ENCODE measurements at places on chromosomes 6 and 20.

DNA sequence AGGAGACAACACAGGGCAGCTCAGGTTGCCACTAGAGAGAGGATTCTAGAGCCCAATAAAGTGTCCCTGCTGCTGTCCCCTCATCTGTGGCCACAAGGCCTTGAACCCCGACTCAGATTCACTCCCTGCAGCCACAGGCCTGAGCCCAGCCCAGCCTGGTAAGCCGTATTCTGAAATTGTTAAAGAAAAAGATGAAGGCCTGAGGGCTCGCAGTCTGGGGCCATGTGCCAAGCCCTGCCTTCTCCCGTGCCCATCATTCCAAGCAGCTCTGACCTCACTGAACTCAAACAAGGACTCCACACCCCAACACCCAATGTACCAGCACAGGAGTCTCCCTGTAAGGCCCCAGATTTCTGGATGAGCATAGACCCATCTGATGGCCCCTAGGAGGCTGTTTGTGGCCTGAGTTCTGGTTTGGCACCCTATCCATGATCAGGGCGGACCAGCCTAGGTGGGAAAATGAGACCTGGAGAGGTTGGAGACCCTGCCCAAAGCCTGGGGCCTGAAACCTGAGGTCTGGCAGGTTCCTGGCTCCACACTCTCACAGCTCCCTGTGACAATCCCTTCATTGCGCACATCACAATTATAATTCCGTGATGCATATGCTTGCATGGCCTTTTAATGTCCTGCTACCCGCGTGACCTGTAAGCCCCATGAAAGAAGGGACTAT lies 62.0 kb upstream of the TOP1 start:
- DNase-seq, result no peak

DNA sequence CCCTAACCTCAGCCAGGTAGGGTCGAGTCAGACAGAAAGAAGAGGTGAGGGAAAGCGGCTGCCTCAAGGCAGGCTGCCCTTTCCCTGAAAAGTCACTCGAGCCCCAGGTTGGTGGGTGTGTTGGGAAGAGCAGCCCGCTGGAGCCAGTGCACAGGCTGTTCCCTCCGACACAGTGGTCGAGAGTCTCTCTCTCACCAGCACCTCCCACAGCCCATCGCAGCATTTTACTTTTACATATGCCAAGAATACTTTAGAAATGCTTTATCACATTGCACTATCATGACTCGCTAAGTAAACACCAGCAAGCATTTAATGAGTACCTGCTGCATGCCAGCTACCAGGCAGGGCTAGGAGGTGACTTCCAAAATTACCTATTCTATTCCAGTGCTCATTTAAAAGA lies 1.7 kb downstream of the PRPH2 start:
- no peak for DNase-seq

DNA sequence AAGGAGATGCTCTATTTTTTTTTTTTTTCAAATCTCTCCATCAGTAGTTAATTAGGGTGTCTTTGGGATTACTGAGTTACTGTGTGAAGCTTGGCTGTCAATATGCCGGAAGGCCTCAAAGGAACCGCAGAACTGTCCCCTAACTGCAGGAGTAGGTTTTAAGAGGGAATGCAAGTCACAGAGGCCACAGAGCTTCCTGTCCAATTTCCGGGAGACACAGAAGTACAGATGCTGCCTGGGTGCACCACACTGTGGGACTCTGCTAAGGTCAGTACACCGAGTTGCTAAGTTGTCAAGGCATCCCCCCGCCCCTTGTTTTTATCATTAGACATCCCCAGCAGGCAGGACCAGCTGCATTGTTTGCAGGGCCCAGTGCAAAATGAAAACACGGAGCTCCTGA lies 120.2 kb upstream of the RAB32 start:
- no peak for DNase-seq

DNA sequence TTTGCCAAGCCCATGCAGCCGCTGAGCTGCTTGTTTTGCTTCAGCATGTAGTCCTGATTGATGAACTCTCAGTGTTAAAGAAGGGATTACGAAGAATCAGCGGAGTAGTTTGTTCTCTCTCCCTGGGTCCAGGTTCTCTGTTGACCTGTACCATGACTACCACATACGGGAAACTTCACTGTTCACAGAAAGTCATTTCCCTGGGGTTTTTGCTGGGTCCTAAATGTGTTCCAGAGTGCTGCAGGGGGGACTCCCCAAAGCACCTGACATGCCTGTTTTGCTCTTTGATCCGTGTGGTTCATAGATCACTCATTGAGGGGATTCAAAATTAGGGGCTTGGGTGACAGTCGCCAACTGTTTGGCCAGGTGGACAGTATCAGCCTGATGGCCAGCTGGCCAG lies 5.5 kb downstream of the LSM14B start:
- DNase-seq, result no peak

- peak; percentile 56 for DNase-seq
These were observed 23.4 kb downstream of the FAM217A start for GRCh38 chr6:4055420-4056041.

DNA sequence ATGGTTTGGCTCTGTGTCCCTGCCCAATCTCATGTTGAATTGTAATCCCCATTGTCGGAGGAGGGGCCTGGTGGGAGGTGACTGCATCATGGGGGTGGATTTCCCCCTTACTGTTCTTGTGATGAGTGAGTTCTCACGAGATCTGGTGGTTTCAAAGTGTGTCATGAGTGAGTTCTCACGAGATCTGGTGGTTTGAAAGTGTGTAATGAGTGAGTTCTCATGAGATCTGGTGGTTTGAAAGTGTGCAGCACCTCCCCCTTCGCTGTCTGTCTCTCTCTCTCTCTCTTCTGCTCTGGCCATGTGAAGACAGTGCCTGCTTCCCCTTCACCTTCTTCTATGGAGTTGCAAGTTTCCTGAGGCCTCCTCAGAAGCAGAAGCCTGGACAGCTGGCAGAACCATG lies 87.6 kb downstream of the MYLK4 start:
- no peak for DNase-seq

GRCh38 chr6:10266462-10266861 lies 148.4 kb downstream of the TFAP2A start:
- DNase-seq, result no peak

DNA sequence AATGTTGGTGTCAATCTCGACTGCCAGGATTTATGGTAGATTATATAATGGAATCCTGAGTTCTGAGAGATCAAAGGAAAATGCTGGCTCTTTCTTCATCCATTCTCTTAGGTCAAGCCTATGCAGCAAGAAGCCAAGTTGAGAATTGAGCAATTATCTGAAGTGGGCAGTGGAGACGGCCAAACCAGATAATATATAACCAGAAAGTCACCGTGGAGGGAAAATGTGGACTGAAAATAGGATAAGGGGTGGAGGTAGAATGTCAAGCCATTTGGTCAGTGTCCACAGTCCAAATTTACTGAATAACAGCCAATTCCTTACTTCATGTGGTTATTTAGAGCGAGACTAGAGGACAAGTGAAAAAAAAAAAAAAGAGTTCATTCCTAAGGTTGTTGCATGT lies 107.8 kb upstream of the ESR1 start:
- DNase-seq, result no peak

GRCh38 chr20:19654921-19655320 lies 103.1 kb upstream of the RIN2 start:
- no peak for DNase-seq

DNA sequence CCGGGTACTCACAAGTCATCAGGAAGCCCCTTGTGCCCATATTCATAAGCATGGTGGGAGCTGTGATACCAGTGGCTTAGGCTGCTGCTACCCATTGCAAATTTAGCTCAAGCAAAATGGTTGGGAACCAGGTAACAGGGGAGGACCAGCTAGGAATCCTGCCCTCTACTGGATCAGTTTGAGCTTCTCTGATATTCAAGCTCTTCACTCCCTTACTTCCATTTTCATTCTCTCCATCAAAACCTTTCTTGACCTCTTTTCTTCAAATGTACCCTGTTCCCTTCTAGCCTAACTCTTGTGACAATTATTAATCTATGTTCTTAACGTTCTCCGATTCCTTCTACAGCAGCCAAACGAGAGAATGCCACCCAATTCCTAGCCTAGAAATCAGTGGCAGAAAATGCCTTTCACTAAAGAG lies 9.7 kb downstream of the NOL7 start:
- no peak for DNase-seq

DNA sequence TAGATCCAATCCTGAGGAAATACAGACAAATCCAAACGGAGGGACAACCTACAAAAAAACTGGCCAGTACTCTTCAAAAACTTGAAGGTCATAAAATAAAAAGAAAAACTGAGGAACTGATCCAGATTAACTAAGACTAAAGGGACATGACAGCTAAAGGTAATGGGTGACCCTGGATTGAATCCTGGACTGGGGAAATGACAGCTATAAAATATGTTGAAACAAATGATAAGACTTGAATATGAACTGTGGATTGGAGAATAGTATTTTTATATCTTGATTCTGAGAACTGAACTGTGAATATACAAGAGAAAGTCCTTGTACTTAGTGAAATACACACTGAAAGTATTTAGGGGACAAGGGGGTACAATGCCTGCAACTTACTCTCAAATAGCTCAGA lies 96.9 kb upstream of the EMILIN3 start:
- no peak for DNase-seq

DNA sequence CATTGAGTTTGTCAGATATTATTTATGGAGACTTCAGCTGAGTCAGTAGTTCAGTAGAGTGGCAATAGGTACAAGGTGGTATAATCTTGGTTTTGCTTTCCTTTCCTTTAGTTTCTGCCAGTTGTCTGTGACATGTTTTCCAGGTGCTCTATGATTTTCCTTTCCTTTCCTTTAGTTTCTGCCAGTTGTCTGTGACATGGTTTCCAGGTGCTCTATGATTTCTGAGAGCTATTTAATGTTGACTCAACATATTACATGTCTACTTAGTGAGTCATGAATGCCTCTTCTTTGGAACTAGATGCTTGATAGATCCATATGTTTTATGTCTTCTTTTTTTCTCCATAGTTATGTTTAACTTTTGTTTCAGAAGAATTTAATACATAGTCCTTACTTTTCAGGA lies 186.4 kb upstream of the DEFB112 start:
- no peak for DNase-seq

DNA sequence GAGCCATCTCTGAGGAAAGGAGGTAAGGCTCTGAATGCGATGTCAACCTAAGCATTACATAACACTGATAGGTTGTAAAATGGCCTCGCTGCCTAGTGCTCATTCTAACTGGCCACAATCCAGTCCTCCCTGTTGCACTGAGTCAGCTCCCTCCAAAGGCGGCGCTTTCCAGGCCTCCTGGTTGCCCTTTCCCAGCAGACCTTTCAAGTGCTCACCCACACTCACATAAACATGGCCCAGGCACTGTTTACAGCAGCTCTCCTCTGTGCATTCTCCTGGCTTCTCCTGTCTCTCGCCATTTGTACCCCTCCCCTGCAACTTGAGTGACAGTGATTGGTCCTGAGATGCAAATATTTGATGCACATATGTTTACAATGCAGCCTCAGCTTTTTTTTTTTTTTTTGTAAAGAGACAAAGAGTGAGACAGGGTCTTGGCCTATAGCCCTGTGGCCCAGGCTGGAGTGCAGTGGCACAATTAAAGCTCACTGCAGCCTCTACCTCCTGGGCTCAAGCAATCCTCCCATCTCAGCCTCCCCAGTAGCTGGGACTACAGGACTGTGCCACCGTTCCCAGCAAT lies 36.8 kb upstream of the PRND start:
- no peak for DNase-seq

GRCh38 chr20:37342231-37343177 lies 3.4 kb upstream of the SRC start:
- DNase-seq, result no peak
